ENCODE measurements at places on chromosomes 7 and 10.

DNA sequence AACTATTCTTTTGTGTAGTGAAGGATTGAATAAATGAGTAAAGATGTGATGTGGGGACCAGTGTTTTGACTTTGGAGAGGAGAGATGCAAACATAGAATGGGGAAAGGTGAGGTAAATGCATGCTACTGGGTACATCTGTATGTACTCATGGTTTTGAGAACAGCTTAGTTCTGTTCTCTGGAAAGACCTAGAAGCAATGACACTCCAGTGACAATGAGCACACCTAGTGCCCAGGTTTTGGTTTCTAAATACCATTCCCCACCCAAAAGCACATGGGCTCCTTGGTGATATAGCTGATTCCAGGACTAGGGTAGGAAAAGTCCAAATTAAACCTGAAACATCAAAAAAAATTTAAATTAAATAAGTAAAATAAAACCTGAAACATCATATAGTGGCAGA, 22.6 kb upstream of the HSPA12A start:
- no peak for DNase-seq

DNA sequence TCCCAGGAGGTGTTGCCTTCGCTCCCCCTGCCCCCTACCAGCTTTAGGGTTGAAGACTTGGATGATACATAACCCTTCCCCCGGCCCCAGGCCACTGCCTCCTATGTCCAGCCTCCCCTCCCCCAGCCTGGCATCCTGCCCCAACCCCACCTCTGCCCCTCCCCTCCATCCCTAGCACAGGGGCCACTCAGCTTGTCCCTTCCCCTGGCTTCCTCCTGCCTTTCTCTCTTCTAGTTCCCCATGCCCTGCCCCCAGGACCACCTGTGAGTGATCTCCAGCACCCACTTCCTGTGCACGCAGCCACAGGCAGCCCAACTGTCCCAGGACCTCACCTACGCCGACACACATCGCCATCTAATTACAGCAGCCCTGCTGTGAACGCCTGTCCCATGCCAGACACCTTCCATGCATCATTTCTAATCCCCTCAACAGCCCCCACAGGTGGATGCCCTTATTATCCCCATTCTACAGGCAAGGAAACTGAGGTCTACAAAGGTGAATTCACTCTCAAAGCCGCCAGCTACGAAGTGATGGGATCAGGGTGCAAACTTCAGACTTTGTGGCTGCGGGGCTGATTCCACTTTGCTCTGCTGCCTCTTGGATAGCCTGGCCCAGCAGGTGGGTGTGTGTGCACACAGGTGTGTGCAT, 82.4 kb upstream of the CHST15 start:
- DNase-seq = no peak

DNA sequence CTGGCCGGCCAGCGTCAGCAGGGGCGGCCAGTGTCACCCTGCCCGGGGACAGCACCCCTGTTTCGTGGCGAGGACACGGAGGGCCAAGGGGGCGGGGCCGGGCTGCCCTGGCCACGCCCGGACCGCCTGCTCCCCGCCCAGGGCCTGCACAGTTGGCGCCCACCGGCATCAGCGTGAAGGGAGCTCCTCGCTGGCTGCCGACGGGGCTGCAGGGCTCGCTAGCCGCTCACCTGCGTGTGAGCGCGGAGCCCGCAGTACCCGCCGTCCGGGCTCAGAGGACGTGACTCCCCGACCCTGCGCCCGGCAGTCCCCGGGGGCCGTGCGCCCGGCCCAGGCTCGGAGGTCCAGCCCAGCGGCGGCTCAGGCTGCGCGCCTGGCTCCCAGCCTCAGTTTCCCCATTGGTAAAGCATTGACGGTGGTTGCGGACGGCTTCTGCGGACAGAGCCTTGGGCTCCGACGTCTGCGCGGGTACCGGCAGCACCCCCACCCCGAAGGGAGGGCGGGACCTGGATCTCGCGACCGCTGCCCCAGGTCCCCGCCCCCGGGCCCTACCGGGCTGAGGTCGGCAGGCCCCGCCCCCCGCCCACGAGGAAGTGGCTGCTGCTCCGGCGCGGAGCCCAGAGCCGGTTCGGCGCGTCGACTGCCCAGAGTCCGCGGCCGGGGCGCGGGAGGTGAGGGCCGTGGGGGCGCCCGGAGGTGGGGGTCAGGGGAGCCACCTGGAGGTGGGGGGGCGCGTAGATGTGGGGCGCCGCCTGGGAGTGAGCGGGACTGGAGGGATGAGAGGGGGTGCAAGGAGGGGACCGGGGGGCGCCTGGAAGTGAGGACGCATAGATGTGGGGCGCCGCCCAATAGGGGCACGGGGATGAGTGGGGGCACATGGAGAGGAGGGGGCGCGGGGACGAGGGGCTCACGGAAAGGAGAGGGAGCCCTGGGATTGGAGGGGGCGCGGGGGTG, at the start of gene ARPC1B:
TSS of gene ARPC1B (plus strand) at position 620 of the 954 bp plus-strand sequence. CDS start 10,985 bp downstream, outside the sequence.
- peak; percentile 86 for DNase-seq

GRCh38 chr7:43572516-43573049, 10.3 kb upstream of the STK17A start:
- DNase-seq = peak; percentile 17

GRCh38 chr10:71314028-71314693, 4.9 kb upstream of the SLC29A3 start:
- DNase-seq = peak; percentile 53

DNA sequence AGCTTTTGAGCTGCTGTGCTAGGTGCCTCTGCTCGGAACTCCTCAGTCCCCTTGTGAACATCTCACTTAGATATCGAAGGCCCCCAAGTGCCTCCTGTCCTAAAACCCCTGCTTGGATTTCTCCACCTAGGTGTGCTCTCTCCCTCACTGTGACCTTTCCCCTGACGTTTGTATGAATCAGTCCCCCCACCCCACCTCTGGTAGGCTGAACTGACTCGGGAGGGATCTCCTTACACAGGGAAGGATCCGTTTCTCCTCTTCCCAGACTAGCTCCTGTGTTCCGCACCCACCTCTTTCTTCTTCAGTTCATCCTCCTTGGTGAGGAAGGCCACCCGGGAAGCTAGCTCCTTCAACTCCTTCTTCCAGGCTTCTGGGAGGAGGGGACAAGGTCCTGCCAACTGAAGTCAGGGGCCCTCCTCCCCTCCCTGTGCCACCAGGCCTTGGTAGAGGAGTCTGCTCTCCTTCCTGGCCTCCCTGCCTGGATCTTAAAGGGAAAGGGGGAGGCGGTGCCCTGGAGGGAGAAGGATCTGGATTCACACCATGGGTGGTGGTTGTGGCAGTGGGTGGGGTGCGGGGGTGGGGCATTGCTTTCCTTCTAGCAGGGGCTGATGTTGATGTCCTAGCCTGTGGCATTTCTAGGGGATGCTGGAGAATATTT, 6.8 kb downstream of the TBATA start:
- no peak for DNase-seq

- no peak for DNase-seq
Observed at GRCh38 chr10:106226142-106226541, 938.4 kb downstream of the SORCS1 start.

GRCh38 chr10:132257271-132257670, 50.5 kb downstream of the STK32C start:
- DNase-seq = peak; percentile 26

DNA sequence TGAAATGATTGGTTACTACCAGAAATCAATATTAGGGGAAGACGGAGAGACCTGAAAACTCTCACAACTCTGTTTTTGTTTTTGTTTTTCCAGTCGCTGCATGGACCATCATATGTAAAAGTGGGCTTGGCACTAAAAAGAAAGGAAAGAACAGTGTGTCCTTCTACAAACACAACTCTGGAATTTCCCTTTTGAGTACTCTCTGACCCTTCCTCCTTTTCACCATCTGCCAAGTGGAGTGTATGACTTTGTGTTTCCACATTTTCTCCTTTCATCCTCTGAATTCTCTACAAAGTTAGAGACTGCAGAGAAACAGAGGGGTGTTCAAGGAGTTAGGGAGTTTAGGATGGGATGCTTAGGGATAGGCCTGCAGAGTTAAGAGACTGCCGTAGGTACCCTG, 92.0 kb downstream of the MDFIC start:
- DNase-seq = no peak

GRCh38 chr7:45461026-45461425, 113.1 kb upstream of the ADCY1 start:
- no peak for DNase-seq

DNA sequence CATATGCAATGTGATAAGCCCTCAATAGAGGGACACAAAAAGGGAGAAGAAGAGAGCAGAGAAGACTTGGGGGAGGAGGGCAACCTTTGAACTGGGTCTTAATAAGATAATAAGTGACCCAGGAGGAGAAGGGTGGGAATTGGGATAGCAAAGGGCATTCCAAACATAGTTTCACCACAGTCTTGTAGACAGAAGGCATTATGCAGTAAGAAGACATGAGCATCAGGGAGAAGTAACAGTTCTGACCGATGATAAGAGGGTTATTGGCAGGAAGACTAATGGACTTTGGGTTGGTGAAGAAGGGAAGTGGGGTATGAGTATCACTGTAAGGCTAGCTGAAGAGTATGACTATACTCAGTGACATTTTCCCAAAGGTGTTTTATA, 63.6 kb downstream of the TES start:
- DNase-seq = no peak

GRCh38 chr7:31545549-31545948, 31.7 kb downstream of the ITPRID1 start:
- DNase-seq = no peak

DNA sequence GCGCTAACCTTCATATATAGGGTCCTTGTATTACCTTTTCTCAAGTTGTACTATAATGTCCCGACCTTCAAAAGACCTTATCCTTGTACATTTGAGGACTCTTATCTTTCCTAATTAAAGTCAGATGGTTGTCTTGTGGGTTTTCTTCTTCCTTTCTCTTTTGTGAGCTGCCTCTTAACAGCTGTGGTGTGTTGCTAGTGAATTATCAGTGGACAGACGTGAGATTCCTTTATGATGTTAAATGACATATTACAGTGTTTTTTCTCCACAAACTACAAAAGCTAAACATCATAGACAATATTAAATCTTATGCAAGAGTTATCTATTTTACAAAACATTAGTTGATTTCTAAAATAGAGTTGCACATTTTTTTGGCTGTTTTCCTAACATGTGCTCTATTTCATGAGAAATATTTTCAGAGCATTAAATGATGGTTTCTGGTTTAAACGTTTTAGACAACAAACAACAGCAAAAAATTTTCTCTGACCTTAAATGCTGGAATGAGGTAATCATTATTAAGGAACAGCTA, 272.2 kb upstream of the NPVF start:
- DNase-seq = no peak

DNA sequence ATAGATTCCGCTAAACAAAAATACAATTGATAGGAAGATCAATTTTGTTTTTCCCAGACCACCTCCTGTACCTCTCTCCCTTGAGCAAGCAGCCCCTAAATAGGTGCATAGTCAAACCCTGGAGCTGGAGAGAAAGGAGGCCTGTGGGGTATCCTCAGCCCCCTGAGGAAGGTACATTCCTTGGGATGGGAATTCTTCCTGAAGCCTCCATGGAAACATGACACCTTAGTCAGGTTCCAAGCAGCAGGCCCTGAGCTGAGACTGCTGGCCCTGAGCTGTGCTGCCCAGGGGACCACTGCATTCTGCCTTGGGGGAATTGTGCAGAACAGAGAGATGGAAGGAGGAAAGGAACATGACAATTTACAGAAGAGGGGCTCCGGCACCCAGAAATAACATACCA, 7.4 kb downstream of the HNRNPF start:
- DNase-seq = no peak

DNA sequence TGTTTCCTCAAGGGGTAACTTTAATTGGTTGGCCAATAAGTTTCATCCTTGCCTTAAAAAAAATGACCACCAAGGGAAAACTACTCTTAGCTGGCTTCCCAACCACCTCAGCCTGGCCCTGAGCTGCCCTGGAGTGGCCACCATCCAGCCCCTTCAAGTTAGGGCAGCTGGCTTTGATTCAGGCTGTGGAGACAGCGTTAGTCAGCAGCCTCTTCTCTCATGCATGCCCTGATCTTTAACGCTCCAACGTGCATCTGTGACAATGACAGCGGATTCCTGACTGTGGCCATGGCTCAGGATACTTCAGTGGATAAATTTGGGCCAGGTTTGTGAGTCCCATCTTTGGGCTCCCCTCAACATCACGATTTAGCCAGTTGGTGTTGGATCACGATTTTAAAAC, 111.6 kb downstream of the RBM20 start:
- DNase-seq = no peak

- DNase-seq = no peak
Observed at GRCh38 chr7:5445981-5446594, 22.5 kb upstream of the TNRC18 start.

GRCh38 chr10:70744617-70745143, 40.5 kb downstream of the TBATA start:
- no peak for DNase-seq

DNA sequence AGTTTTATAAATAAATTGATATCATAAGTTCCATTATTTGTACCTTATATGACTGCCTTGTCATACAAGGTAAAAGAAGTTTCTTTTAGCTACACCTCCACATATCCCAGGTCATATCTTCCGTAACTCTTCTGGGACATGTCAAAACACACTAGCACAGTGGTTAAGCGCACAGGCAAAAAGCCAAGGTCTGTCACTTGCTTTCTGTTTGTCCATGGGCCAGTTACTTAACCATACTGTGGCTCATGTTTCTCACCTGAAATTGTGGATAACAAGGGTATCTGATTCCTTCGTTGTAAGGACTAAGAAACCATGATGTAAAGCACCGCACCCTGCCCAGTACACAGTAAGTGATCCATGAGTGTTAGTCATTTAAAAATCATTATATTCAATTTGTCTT, 56.2 kb downstream of the SEMA3D start:
- DNase-seq = no peak

DNA sequence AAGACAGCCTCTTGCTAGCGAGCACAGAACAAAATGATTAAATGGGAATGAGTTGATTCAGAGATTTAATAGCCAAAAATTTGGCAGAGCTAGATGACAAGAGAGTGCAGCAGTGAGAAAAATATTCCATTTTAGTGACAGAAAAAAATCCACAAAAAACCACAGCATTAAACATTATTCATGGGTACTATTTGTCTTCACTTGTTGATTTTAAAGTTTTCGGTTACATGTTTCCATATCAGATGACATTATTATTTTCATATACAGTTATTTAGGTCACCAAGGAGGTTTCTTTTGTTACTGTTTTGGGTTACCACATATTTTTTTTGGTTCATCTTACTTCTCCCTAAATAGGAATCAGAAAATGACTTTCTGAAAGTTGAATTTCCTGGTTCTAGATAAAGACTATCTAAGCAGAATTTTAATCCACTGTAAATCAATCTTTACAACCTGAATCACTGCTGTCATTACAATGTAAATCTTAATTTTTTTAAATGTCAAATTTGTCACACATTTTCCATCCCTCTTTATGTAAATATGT, 87.9 kb downstream of the SVIL start:
- DNase-seq = no peak
